ENCODE measurements at places on chromosomes 3 and 15. TPM values are rescaled to one million over a fixed set of nuclear protein-coding genes. Genes with fewer than 3 reads are reported as not detected.

The POC1A gene
- total RNA-seq: 1.7 TPM

The GALNT15 gene
- 5.5 TPM for total RNA-seq

The KLF15 gene
- 37.8 TPM for total RNA-seq

The AEN gene
- 35.9 TPM for total RNA-seq

The KIF7 gene
- 2.1 TPM for total RNA-seq

DNA sequence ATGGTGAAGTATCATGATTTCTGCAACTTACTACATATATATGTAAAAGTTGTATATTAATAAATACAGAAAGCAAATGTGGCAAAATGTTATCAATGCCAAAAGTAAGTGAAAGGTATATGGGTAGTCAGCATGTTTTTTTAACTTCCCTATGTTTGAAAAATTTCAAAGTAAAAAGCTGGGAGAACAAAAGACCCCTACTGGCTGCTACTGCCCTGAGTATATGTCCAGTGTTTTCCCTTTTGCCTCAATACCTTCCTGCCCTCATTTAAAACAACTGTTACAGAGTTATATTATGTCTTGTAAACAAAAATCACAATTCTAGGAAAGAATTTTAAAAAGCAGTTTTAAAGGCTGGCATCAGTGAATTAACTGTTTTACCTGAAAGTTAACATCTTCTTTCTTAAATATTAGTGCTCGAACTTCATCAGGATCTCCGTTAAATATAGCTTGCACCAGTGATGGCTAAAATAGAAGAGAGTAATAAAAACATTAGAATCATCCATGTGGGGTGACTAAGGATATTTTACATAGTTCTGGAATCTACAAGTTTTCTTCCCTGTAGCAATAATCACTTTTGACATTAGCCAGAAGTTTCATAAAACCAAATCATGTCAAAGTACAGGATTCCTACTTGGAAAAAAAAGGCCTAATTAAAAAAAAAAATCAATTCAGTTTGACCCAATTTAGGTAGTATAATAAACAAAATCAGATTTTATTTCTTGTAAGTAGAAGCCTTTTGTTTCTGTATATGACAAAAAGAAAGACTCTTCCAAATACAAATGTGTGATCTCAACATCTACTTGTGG, 2.7 kb downstream of the ANKRD28 start:
- no peaks in the 10 kb centered on the region for H3K36me3 ChIP-seq

DNA sequence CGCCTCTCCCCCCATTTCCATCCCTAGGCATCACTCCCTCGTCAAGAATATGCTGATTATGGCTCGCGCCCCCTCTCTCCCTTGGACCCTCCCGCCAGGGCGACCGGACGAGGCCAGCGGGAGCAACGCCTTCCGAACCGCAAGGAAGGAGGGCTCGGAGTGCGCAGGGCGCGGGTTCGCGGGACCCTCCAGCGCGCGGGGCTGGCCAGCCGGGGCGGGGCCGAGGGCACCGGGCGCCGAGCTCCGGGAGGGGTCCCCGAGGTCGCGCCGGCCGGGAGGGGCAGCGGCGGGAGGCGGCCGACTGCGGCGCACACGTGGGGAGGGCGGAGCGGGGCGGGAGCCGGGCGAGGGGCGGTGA, 483 bp downstream of the EHD4 start:
- no peaks in the 10 kb centered on the region for H3K36me3 ChIP-seq
- no peak for DNase-seq
- H3K27ac ChIP-seq: peak overlapping the region; percentile 78

GRCh38 chr15:66758844-66759243, 56.8 kb downstream of the SMAD6 start:
- peaks cover 9% of the 10 kb centered on the region for H3K4me1 ChIP-seq
- DNase-seq: no peak
- no peak overlapping the region for H3K27ac ChIP-seq
- H3K4me3 ChIP-seq: no peak overlapping the region

DNA sequence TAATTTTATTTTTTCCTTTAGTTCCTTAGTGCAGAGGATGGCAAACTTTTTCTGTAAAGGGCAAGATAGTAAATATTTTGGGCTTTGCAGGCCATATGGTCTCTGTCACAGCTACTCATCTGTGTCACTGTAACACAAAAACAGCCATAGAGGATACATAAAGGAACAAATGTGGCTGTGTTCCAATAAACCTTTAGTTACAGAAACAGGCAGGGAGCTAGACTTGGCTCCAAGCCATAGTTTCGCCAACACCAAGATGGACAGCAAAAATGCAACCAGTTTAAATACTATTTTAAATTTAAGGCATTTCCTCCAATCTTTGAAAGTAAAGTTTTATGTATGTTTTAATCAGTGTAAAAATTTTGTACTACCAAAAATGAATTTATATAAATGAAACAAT, 753.4 kb downstream of the FHIT start:
- no peak overlapping the region for H3K27ac ChIP-seq
- H3K36me3 ChIP-seq: no peaks in the 10 kb centered on the region

DNA sequence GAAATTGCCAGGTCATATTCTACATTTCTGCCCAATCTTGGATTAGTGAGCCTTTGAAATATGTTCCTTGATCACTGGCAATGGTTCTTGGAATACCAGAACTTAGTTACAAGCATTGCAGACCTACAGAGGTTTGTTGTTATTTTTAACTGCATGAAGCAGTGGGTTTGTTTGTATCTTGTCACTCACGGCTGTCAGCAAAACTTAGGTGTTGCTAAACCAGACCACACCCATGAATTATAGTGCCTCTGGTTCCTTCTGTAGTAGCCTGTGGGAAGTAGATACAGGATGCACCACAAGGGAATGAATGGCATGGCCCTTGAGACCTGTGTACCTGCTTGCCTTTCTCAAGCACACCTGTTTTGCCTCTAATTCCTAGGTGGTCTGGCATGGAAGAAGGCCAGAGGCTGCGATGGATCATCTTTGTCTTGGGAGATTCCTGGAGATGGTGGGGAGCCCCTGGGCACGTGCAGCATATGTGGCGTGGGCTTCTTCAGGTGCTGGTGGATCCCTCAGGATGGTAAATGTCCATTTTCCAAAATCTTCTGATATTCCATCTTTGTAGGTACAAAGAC, 138.8 kb downstream of the SNRPN start:
- DNase-seq: no peak
- peaks cover 4% of the 10 kb centered on the region for H3K36me3 ChIP-seq
- H3K4me3 ChIP-seq: no peak overlapping the region

DNA sequence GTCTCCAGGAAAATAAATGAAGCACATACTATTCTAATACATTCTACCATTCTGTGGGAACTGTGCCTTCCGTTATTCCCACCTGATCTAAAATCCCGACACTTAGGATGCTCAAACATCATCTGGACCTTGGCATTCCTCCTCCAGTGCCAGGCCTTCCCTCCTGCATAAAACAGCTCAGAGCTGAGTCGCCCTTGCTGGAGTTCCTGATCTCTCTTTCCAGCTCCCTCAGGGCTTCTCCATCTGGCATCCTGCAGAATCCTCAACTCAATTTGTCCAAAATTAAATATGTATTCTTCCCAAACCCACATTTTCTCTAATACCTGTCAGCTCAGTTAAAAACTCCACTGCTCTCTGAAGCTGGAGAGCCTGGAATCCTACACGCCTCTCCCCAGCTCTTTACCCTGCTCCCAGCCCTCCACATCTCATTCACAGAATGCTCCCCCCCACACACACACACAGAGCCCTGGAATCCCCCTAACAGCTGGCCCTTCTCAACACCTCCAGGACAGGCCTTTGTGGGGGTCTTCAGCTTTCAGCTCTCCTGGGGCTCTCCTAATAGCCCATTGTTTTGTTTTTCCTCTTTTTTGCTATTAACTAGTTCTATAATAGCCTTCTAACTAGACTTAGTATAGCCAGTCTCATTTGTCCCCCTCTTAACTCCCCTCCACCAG, 78.5 kb downstream of the HMG20A start:
- H3K27ac ChIP-seq: no peak overlapping the region
- no peaks in the 10 kb centered on the region for H3K27me3 ChIP-seq
- H3K4me3 ChIP-seq: no peak overlapping the region
- peaks cover 34% of the 10 kb centered on the region for H3K4me1 ChIP-seq
- no peak for DNase-seq

- H3K4me3 ChIP-seq: no peak overlapping the region
- H3K36me3 ChIP-seq: no peaks in the 10 kb centered on the region
- H3K27ac ChIP-seq: peak overlapping the region; percentile 17
Observed at GRCh38 chr15:101242160-101242998, 9.5 kb downstream of the CHSY1 start.
